Tracheal epithelial cell (primary cell): ENCODE measurements at places on chromosomes 11 and 22. TPM values are rescaled to one million over a fixed set of nuclear protein-coding genes. Genes with fewer than 3 reads are reported as not detected.

CPT1B gene
- total RNA-seq = 2.2 TPM in 1 of 2 replicates, not detected in the other

OR52L1 gene
- total RNA-seq = not detected in 2 replicates

MB gene
- not detected in 2 replicates for total RNA-seq

MRGPRX3 gene
- total RNA-seq = 2.4 TPM in 1 of 2 replicates, not detected in the other

HSPB2 gene
- 0.24 TPM in 1 of 2 replicates, not detected in the other for total RNA-seq

NRGN gene
- total RNA-seq = not detected in 2 replicates

PNPLA5 gene
- not detected in 2 replicates for total RNA-seq

SMTNL1 gene
- total RNA-seq = not detected in 2 replicates

CD3E gene
- total RNA-seq = not detected in 2 replicates

PLAAT5 gene
- total RNA-seq = 0.21 TPM in 1 of 2 replicates, not detected in the other

OMP gene
- not detected in 2 replicates for total RNA-seq

TMEM45B gene
- 29.2 and 176 TPM in 2 replicates for total RNA-seq

KDM4E gene
- not detected in 2 replicates for total RNA-seq

NLRP10 gene
- total RNA-seq = 0.43 and 3.1 TPM in 2 replicates

OR10D3 gene
- total RNA-seq = not detected in 2 replicates

ATM gene
- total RNA-seq = 37.1 and 37.3 TPM in 2 replicates

PHOX2A gene
- total RNA-seq = not detected in 2 replicates
